Left lobe of liver (tissue), 2 donors: ENCODE measurements at places on chromosomes 3 and 15.

GRCh38 chr3:158494673-158495072 lies 76.3 kb upstream of the MLF1 start:
- DNase-seq = no peak

GRCh38 chr3:47804577-47804976 lies 1.6 kb downstream of the DHX30 start:
- no peak for DNase-seq

- DNase-seq = no peak
Measured at GRCh38 chr15:41347236-41347635, 14.6 kb downstream of the NUSAP1 start.

DNA sequence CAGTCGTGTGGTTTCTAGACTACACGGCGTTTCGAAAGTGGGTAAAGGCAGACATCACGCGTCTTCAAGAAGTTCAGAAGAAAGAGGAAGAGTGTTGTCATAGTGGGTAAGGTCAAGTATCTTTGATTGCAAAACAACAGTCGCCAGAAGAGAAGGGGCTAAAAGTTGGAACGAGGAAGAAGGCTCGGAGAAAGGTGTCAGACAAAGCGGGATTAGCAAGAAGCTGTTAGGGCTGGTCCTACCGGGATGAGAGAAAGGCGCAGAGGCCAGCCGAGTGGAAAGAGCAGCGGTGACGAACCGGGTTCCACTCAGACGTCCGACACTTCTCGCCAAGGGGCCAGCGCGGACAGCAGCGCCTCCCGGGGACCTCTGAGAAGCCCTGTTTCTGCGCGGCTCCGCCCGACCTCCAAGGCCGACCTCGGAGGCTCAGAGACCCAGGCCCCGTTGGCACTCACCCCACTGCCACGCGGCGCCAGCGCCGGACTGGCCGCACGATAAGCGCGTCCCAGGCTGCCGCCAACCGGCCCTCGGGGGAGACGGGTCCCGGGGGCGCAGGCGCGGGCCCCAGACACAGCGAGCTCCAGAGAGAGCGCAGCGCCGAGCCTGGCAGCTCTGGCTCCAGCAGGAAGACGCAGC lies 436 bp downstream of the ADPGK start:
- DNase-seq = no peak

- DNase-seq = no peak
Measured at GRCh38 chr3:124486324-124486723, 243.9 kb upstream of the UMPS start.

DNA sequence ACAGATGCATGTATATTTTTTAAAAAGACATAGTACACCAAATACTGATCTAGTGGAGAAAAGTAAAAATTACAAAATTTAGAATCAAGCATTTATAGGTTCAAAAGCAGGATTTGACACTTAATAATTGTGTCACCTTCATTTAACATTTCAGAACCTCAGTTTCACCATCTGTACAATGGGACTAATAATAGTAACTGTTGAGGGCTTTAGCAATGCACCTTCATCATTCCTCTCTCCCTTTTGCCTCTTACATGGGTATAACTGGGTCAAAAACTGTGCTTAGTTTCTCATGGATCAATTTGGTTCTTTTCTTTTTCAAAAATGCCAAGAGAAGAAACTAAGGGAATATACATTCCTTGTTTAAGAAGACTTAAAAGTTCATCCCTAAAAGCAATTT lies 5.5 kb upstream of the TMEM212 start:
- no peak for DNase-seq

GRCh38 chr3:177300039-177300833 lies 103.0 kb upstream of the TBL1XR1 start:
- DNase-seq = no peak

DNA sequence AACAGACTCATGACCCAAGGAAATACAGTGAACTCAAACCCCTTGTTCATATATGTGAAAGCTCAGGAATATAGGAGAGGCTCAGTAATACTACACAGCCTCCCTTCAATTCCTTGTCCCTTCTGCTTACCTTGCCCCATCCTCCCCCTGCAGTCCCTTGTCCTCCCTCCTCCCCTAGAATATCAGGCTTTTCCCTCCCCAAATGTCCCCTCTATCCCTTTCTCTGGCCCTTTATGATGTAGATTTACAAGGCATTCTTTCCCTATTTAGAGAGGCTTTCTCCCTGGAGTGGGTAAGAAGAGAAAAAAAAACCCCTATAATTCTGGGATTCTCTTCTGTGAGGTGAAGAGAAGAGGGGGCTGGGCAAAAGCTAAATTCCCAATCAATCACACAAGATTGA lies 64.9 kb upstream of the KBTBD8 start:
- DNase-seq = no peak

GRCh38 chr3:5735896-5736295 lies 548.4 kb downstream of the EDEM1 start:
- DNase-seq = no peak

GRCh38 chr3:124826703-124827102 lies 60.5 kb downstream of the ITGB5 start:
- DNase-seq = no peak

- DNase-seq = peak; percentile 59
Measured at GRCh38 chr3:4565809-4566501, 72.8 kb downstream of the ITPR1 start.

DNA sequence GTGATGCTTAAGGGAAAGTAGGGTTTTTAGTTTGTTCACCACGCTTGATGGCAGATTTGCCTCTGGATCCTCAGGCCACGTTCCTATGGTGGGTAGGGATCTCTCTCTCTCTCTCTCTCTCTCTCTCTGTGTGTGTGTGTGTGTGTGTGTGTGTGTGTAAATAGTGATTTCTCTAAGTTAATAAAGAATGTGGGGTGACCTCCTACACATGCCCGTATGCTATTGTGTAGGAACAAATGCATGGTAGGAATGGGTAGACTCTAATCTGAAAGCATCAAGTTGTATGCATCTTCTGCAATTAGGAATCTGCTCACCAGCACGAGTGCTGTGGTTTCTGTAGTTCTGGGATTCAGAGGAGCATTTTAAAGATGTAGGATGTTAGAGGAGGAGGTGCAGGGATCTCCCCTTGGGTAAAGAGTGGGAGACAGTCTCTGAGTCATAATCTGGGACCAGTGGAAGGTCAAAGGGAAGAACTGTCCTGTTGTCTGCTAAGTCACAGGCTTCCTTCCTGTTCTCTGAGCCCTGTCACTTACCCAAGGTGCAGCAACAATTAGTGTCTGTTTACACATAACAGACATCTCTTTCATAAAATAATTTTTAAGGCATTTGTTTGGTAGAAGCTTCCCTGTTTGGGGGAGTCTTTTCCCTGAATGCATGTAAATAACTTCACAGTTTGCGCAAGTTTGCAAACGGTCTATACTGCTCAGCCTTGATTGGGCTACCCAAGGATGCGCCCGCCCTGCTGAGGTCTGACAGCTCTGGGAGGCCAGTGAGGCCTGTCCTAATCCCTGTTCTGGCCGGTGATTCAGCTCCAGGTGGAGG lies 139.8 kb downstream of the IGF1R start:
- no peak for DNase-seq

DNA sequence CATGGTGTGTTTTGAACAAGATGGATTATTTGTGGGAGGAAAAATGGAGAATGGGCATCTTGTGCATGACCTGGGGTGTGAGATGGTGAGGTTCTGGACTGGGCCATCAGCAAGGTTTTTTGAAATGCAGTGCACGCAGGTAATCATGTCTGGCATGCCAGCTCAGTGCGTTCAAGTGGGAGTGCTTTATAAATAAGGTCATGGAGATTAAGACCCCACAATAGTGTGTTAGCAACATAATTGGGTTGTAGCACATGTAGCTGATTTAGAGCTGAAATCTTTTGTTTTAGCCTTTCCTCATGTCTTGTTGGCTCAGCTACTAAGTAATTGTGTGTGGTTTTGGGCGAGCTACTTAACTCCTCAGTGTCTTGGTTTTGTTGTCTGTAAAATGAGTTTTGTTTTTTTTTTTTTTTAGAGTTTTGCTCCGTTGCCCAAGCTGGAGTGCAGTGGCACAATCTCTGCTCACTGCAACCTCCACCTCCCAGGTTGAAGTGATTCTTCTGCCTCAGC lies 3.9 kb upstream of the CACNA1D start:
- DNase-seq = no peak

DNA sequence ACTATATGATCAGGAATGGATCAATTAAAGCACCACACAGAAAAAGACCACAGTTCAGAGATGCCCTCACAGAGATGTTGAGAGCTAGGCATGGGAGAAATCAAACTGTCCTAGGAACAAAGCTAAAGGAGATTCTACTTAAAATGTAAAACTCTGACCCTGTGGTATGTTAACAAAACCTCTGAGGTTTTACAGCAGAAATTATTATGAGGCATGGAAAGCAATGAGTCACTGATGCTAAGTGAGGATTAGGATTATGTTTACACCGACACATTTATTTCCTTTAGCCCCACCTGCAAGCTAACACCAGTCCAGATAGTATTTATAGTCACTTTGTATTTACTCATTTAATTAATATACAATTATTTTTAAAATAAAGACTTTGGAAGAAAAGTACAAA lies 1242.2 kb downstream of the OTOL1 start:
- no peak for DNase-seq

GRCh38 chr15:56918046-56918938 lies at the start of gene TCF12:
TSS of gene TCF12 (plus strand) at chr15:56918644. CDS start at chr15:56919914, 1,270 bp downstream.
- peak; percentile 93 for DNase-seq

DNA sequence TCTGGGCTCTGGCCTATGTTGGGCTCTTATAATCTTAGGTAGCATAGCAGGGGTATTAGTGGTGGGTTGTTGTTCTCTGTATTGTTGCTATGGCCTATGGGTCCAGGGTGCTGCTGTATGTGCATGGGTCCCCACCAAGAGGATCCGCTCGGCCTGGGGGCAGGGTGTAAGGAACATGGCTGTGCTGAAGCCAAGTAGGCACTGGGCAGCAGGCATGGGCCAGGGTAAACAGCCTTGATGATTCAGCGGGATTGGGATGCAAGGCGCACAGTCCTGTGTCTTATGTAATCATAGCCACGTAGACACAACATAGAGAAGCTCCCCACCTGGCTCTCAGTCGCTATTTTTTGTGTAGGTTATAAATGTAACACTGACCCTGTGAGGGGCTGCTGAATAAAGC lies 306.9 kb downstream of the ZPLD1 start:
- DNase-seq = no peak

- DNase-seq = no peak
Measured at GRCh38 chr15:43187544-43188155, 2.4 kb downstream of the CCNDBP1 start.

DNA sequence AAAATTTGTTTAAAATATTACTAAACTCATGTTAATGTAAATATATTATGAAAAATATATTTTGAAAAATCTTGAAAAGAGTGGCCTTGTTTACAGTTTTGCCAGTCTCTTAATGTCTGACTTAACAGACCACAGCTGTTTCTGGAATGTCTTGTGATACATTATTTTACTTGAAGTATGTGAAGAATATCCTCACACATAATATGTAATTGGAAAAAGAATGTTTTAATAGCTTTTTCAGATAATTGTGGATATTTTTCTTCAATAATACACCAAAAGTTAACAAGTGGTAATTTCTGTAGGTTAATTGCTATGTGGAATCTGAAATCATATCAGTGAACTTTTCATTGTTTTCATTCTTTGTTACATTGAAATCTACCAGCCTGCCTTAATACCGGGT lies 101.3 kb downstream of the UBE2E2 start:
- no peak for DNase-seq

GRCh38 chr15:89936051-89936785 lies 23.5 kb upstream of the ARPIN start:
- peak; percentile 35 for DNase-seq

- peak; percentile 36 for DNase-seq
Measured at GRCh38 chr15:77909182-77909940, 168.2 kb downstream of the TBC1D2B start.

- no peak for DNase-seq
Measured at GRCh38 chr3:127760791-127761440, 61.4 kb downstream of the MGLL start.
